ENCODE measurements at places on chromosomes 7 and 10.

- DNase-seq = no peak
Observed at GRCh38 chr7:2007551-2007950, 225.2 kb downstream of the MAD1L1 start.

DNA sequence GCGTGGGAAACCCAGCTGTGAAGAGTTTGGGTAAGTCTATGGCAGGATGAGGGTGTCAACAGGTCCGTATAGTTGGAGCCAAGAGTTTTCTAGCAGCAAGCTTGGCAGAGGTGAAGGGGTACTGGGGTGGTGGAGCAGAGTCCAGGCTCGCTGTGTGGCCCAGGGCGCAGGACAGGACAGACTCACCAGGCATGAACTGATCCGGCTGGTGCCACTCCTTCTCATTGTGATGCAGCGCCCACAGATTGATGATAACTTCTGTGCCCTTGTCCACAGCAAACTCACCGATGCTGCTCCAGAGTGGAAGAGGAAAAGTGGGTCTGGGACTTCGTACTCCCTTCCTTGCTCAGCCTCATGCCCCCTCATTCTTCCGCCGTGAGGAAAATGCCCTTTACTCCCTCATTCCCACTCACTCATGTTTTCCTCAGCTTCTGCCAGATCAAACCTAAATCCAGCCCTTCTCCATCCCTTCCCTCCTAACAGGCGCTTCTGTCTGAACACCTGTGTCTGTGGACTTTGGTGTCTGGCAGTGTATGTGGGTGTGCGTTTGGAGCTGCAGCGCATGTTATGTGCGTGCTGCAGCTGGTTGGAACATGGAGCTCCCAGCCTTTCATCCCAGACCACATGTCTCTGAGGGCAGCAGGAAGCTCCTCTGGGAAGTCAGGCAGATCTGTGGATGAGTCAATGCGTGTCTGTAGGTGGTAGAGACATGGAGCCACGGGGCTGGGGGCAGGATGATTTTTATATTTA lies 5.7 kb downstream of the CYP17A1 start:
- DNase-seq = no peak

DNA sequence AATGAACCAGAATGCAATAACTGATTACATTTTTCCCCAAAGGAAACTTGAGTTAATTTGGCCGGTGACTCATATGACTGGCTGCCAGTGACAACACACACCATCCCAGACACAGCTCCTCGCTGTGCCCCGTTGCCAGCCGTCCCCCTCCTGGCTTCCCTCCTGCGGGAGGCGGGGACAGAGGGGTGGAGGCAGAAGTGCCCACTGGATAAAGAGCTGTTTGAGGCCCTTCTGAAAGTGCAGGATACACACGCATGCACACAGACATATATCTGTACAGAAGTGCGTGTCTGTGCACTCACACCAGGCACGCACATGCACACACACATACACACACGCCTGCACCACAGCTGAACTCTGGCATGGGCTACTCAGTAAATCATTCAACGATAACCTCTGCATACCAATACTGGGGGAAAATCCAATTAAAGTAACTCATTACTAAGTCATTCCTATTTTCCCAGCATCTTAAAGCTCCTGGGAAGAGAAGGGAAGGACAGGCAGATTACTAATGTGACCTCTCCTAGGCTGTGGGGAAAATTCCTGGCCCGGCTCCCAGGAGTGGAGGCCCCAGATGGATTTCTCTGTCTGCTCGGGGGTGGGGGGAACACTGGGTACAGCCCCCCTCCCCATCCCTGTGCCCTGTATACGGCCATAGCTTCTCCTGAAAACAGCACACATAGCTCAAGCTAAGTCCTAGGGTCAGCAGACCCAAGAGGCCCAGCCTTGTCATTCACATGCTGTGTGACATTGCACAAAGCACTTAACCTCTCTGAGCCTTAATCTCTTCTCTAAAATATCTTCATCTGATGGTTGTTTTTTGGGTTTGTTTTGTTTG lies 52.3 kb upstream of the MYL10 start:
- DNase-seq = peak; percentile 96

GRCh38 chr10:30709700-30710358 lies 80.3 kb upstream of the LYZL2 start:
- no peak for DNase-seq

- DNase-seq = peak; percentile 37
Observed at GRCh38 chr10:73577788-73578187, 13.4 kb downstream of the USP54 start.

DNA sequence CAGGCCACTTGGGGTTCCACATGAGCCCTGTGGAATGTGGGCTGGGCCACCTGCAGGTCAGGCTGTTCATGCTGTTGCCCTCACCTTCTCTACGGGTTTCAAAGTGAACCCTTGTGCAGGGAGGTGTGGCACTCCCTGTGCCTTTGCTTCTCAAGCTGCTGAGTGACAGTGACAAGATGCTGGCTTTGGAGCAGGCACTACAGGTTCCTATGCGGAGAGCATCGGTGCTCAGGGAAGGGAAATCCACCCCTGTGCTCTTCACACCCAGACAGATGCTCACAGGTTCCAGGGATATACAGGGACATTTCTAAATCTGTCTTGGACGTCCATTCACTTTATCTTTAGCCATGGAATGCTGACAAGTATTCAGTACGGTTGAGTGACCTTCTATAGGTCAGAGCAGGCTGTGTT lies 1005.0 kb downstream of the LRMDA start:
- no peak for DNase-seq

DNA sequence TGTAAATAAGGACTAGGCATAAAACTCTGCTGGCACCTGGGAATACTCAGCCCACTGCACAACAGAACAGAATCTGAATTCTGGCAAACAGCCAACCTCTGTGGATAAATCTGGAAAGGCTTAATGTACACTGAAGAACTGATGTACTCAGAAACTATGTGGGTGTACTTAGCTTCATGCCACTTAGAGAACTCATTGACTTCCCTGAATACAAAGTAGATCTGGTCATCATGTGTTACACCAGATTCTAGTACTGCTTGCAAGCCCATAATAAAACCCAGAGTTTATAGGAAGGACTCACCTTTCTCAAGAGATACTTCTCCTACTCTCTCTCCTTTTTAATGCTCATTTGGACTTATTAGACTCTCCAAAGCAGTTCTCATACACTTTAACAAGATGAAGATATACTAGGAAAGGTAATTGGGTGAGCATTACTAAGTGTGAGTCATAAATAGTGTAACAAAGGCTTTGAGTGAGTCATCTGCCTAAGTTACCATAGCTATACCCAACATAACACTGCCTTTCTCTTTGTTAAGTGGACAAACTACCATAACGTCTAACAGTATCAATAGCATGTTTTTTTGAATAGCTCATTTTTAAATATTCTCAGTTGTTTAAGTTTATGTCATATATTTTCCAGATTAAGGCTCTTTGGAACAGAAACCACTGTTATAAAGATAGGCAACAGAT lies 309.1 kb downstream of the MDFIC start:
- DNase-seq = peak; percentile 97

GRCh38 chr7:83798489-83798888 lies 149.6 kb upstream of the SEMA3E start:
- no peak for DNase-seq

- DNase-seq = no peak
Observed at GRCh38 chr7:81111781-81112540, 193.1 kb upstream of the SEMA3C start.

GRCh38 chr10:22003964-22004281 lies 393 bp upstream of the DNAJC1 start:
- DNase-seq = no peak

DNA sequence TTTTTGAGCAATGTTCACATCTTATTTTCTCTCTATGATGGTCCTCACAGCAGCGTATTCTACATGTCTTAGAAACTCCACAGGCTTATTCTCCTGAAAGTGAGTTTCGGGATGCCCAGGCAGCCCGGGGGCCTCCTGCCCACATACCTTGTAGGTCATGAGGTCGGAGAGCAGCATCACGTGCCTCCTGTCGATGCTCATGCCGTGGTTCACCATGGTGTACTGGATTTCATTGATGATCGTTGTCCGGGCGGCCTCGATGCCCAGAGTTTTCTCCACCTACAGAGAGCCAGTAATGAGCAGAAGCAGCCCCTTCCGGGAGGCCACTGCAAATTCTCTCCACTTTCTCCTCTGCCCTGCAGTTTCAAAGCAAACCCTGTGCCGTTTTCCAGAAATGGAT lies 48.0 kb downstream of the POLR3A start:
- DNase-seq = no peak

DNA sequence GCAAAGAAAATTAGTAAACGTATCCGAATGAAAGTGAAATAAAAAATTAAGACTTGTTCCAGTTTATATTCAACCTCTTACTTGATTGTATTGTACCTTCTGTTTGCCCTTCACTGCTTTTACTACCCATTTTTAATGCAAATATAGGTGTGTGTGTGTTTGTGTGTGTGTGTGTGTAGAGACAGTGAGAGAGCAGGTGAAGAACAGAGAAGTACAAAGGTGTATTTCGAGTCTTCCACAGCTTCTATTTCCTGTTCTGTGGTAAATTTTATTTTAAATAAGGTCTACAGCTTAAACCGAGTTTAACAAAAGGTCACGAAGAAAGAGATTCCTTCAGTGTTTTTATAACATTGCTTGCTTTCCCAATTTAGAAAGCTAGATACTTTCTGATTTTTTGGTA lies 12.7 kb upstream of the SVIL start:
- DNase-seq = no peak

DNA sequence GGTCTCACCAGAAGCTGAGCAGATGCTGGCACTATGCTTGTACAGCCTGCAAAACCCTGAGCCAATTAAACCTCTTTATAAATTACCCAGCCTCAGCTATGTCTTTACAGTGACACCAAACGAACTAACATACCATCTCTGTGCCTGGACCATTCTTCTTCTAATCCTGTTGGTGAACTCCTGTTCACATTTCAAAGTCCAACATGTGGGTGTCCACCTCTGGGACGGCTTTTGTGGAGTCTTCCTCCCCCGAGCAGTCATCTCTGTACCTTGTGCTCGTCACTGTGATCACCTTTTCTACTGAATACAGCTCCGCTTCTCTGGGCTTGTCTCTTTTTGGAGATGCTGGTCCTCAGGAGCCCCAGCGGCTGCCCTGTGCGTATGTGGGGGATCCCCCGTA lies 7.4 kb upstream of the ESYT2 start:
- DNase-seq = no peak

- peak; percentile 58 for DNase-seq
Observed at GRCh38 chr7:33757563-33758165, 147.7 kb upstream of the BMPER start.

- no peak for DNase-seq
Observed at GRCh38 chr7:141544831-141545230, 6.4 kb upstream of the AGK start.

DNA sequence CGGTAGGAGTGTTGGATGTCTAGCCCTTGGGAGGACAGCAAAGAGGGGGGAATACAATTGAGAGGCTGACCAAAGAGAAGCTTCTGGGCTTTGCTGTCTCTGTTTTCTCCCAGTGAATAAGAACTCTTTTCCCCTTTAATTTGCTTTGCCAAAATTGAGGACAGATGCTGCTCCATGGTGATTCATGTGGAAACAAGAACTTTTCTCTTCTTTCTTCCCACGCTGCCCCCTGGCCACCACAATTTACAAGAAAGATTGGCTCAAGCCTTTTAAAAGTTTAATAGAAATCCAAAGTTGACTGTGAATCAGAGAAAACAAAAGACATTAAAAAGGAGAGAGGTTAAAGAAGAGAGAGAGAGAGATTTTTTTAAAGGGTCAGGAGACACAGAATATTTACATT lies 49.0 kb downstream of the PRR15 start:
- DNase-seq = no peak

- DNase-seq = no peak
Observed at GRCh38 chr10:58892031-58892531, 284.4 kb upstream of the PHYHIPL start.
